Central memory CD4-positive, alpha-beta T cell (primary cell): ENCODE measurements at places on chromosomes 7 and 10.

GRCh38 chr10:97584060-97584797 lies at the start of gene HOGA1:
TSS of gene HOGA1 (plus strand) at chr10:97584389. CDS start at chr10:97584704, 315 bp downstream.
- DNase-seq = no peak

DNA sequence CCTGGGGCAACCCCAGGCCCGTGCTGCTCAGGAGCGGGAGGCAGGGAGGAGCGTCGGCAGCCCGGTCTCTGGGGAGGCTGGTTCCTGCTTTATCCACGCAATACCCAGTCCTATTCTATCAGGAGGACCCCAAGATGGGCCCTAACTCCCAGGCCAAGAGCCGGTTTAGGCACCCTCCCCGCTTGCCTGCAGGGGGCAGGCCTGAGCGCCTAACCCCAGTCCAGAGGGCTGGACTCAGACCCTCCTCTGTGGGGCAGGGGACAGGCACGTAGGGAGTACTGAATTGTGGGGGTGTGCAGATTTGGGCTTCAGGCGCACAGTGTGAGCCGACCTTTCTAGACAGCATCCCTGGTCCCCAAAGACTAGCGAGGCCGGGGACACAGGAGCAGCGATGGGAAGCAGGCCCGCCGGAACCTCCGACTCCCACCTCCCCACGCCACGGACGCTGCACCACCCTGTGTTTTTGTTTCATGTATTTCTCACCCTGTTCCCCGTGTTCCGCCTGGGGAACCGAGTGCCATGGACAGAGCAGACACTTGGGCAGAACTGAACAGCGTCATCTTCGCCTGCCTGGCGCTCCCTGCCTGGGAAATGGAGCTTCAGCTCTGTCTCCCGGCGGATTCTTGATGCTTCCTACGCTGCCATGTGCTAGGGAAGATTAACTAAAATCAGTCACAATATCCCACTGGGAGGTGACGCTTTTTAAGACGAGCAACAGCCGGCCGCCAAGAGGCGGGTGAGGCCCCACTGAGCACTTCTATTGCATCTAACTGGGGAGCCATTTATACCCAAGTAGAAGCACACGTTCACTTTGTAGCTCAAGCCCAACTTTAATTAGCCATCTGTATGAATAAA lies 5.3 kb downstream of the NUDT1 start:
- DNase-seq = no peak

DNA sequence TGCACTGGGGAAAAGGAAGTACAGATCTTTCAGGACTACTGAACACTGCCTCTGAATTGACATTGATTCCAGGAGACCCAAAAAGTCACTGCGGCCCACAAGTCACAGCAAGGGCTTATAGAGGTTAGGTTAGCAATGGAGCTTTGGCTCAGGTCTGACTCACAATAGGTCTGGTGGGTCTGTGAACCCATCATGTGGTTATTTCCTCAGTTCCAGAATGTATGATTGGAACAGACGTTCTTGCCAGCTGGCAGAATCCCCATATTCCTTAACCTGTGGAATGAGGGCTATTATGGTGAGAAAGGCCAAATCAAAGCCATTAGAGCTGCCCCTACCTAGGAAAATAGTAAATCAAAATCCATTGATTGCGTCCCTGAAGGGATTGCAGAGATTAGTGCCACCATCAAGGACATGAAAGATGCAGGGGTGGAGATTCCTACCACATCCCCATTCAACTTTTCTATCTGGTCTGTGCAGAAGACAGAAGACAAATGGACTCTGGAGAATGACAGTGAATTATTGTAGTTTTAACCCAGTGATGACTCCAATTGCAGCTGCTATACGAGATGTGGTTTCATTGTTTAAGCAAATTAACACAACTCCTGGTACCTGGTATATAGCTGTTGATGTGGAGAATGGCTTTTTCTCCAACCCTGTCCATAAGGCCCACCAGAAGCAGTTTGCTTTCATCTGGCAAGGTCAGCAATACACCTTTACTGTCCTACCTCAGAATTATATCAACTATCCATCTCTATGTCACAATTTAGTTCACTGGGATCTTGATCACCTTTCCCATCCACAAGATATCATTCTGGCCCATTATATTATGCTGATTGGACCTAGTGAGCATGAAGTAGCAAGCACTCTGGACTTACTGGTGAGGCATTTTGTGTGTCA lies 44.5 kb upstream of the PIK3CG start:
- DNase-seq = no peak

DNA sequence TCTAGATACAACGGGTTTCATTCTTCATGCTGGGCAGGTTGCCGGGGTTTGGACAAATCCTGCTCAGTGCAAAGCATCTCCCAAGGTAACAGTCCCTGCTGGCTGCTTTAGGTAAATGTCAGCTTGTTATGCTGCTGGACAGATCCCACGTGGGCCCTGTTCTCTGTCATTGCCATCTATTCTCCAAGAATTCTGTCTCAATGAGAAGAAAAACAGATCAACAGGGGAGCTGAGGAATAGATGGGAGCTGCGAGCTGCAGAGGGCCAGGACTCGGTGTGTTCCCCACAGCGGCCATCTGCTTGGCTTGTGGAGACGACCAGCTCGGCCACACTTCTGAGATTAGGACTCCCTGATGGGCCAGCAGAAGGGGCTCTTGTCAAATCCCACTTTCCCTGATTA lies 235.2 kb downstream of the DPP6 start:
- DNase-seq = no peak

GRCh38 chr10:119315128-119316001 lies 108.0 kb downstream of the GRK5 start:
- DNase-seq = peak; percentile 15
